ENCODE measurements at places on chromosomes 2 and 18.

- DNase-seq, result no peak
These were observed 547.6 kb downstream of the CPS1 start for GRCh38 chr2:211103989-211104388.

GRCh38 chr2:138515092-138515491, 13.5 kb downstream of the SPOPL start:
- no peak for DNase-seq

DNA sequence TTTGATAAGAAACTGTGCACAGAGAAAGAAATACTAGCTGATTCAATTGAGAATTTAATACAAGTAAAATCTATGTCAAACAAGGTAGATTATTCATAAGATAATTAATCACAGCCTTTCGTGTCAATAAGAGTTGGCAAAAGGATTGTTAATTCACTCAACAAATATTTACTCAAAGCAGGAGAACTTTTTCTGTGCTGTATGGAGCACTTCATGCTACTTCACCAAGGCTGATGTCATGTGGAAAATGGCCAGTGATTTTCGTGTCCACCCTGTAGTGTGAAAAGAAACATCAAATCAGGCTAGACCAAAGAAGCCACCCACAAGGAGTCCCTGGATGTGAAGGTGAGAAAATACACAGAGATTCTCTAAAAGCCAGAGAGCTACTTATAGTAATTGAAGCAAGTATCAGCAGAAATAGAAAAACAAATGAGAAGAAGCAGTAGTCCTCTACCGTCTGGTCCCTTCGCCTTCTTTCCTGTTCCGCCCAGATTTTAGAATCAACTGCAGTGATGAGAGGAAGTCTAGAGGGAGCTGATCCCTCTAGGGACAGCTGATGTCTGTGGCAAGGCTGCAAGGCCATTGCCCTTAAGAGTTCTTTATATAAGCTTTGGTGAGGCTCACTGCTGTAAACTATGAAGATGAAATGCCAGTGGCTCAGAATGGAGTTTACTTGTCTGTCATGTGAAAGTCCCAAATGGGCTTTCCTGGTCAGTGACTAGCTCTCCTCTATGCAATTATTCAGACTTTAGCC, 201.3 kb upstream of the APCDD1 start:
- DNase-seq, result no peak

DNA sequence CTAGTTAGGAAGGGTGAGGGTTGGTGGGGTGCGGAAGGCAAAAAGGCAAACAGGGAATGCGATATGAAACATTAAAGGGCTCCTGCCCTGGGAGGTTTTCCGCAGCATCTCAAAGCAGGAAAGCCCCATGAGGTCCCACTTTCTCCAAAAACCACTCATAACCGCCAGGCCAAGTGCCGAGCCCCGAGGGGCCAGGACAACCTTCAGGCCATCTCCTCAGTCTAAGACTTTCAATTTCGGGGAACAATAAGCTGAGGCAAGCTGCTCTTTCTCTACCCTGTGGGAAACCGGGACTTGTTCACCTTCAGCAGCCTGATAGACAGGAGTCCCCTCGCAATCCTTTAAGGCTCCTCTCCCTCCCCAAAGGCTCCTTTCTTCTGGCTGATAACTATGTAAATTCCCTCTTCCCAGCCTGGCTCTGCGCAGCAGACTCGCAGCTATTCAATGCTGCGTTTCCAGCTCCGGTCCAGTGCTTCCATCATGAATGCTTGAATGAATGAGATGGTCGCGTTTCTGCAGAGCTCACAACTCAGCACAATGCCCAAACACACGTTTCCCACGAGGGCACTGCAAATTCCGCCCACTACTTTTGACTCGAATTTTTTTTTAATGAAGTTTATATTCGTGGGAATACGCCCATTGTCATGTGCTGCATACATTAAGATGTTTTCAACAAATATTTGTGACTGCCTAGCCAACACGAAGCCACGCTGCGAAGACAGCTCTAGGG, 1.4 kb downstream of the LAMA1 start:
- DNase-seq, result no peak

- DNase-seq, result no peak
These were observed 521.8 kb upstream of the ID2 start for GRCh38 chr2:8159966-8160603.
